ENCODE measurements at places on chromosomes 5 and 9. TPM values are rescaled to one million over a fixed set of nuclear protein-coding genes. Genes with fewer than 3 reads are reported as not detected.

GRCh38 chr5:172044631-172045314 is 38.3 kb upstream of the FBXW11 start:
- DNase-seq = no peak

- DNase-seq = peak; percentile 79
Observed at GRCh38 chr5:177098470-177099141, 11.9 kb downstream of the FGFR4 start.

GRCh38 chr5:159787837-159788236 is 128.4 kb upstream of the ADRA1B start:
- no peak for DNase-seq

DNA sequence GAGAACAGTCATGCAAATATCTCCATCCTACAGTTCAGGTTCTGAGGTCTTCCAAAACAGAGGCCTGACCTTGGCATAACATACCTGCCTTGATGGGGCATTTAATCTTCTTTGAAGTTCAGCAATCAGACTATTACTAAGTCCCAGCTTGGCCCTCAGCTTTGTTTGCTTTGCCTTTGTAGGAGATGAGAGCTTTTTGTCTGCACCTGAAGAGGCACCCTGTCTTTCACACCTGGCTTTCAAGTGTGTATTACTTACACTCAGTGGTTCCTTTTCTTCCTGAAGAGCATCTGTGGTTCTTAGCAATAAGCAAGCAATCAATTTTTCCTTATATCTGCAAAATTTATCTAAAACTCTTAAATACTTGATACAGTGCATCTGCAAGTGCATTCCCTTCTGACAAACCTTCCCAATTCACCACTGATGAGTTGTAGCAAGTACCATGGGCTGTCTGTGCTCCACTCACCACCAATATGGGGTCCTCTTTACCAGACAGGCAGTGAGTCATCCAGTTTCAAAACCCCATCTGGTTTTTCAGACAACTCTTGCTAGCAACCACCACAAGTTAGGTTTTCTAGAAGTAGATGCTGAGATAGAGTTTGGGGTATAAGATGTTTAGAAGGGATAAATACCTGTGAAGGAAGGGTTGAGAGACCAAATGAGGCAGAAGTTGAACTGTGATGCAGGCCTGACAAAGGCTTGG is 100.2 kb downstream of the HINT1 start:
- no peak for DNase-seq

- DNase-seq = no peak
Observed at GRCh38 chr5:35788724-35789123, 68.0 kb upstream of the IL7R start.

GRCh38 chr5:178083922-178084321 is 29.4 kb upstream of the N4BP3 start:
- no peak for DNase-seq

MAP1B gene
- 22.4 TPM for polyA plus RNA-seq

- no peak for DNase-seq
Observed at GRCh38 chr5:135458921-135459331, 6.8 kb upstream of the TIFAB start.

GARNL3 gene
- polyA plus RNA-seq = 32.5 TPM

DNA sequence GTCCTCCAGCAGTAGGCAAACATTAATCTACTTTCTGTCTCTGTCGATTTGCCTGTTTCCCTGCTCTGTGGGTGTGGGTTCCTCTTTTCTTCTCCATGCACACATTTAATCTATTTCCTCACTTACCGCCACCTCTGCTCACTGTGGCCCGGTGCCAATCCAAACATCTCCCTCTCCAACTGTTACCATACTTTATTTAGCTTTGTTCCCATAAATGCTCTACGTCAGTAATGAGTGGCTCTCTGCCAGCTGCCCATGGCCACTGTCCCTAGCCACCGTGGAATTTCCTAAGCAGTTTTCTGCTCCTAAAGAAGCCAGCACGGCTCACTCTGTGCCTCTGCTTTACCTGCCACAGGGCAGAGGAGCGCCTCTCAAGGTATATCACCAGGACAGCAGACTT is 19.5 kb upstream of the GOLPH3 start:
- DNase-seq = peak; percentile 78

- DNase-seq = no peak
Observed at GRCh38 chr9:136726631-136727191, 14.3 kb downstream of the DIPK1B start.

- no peak for DNase-seq
Observed at GRCh38 chr9:96510258-96510657, 60.3 kb downstream of the HABP4 start.

GABRA1 gene
- 0.50 TPM for polyA plus RNA-seq

DNA sequence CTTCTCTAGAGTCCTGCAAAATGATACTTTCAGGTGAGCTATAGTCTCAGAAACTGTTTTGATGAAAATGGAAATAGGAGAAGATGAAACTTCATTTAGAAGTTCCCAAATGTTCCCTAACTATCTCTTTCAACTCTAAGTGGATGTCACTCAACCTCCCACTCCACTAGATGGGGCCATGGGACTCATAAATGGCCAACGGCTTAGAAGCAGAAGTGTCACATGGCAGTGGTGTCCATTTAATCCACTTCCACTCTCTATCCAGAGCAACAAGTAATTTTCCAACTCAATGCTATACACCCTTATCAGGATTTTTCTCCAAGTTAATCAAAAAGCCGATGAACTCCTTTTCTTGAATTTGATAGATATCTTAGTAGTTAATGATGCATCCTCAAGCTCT is 295.7 kb downstream of the EDIL3 start:
- no peak for DNase-seq

DNA sequence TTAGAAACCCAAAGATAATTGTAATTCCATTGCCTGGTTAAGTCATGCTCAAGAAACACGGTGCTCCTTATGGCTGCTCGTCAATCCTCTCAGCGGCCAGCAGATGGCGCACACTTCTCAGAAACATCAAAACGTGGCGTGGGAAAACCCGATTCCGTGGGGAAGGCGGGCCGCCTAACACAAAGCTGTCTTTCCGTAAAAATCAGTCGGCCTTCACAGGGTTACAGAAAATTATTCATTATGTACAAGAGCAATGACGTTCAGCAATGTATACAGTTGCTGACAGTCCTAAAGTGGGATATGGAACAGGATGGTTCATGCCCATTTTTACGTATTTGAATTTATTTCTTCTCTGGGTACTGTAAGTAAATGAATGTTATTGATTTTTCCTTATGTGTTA is 83.5 kb downstream of the PDE4D start:
- peak; percentile 64 for DNase-seq

MARCOL gene
- not detected for polyA plus RNA-seq

SAP30L gene
- polyA plus RNA-seq = 43.6 TPM

DNA sequence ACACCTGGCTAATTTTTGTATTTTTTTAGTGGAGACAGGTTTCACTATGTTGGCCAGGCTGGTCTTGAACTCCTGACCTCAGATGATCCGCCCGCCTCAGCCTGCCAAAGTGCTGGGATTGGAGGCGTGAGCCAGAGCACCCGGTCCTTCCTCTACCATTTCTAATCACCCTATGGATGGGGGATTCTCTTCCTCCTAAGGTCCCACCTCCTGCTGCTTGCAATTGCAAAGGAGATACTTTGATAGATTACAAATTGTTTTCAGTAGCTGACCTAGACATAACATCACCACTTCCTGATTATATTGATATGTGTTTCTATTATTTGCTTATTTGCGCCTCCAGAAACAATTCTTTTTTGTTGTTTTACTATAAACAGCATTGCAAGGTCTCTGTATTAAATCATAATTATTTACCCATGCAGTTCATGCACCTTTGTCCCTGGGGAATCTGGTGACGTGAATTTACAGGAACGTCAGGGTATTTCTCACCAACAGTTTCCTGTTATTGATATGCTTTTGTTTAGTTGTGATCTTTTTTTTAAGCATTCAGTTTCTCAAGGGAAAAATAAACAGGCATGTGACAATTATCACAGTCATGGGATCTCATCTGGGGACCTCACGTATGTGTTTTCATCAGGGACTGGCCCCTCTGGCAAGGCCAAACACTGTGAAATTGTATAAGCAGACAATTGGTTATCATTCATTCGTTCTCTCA is 43.2 kb downstream of the ESM1 start:
- DNase-seq = no peak

PCDHB11 gene
- 1.7 TPM for polyA plus RNA-seq

DNA sequence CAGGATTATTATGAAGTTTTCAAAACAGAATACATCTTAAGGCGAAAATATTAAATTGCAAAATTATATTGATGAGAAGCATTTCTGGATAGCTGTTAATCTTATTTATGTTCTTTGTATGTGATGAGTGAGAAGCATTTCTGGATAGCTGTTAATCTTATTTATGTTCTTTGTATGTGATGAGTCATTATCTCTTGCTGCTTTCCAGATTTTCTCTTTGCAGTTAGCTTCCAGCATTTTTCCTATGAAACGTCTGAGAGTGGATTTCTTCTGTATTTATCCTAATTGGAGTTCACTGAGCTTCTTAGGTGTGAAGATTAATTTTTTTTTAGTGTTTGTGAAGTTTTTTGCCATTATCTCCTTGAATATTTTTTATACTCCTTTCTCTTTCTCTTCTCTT is 8.2 kb downstream of the TMEM232 start:
- no peak for DNase-seq

- no peak for DNase-seq
Observed at GRCh38 chr5:14826714-14827113, 44.9 kb downstream of the ANKH start.

DNA sequence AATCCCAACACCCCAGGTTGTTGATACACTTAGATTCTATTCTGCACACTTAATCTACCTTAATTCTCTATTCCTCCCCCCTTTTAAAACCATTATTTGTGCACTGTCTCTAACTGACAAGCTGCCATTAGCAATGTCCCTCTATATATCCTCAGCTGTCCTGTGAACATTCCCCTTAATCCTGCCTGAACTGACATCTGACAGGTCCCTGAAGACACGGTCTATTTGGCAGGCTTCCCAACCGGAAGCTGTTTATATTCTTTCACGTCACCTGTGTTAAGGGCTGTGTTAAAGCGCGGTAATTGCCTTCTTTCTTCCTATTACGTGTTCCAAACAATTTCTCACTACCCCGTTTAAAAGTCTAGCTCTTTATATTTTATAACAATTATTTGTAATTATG is 277.3 kb downstream of the CDH9 start:
- DNase-seq = no peak
